ENCODE measurements at places on chromosomes 4 and X. TPM values are rescaled to one million over a fixed set of nuclear protein-coding genes. Genes with fewer than 3 reads are reported as not detected.

Gene LPAR4
- 0.08 TPM for total RNA-seq

Gene GABRQ
- not detected for total RNA-seq

DNA sequence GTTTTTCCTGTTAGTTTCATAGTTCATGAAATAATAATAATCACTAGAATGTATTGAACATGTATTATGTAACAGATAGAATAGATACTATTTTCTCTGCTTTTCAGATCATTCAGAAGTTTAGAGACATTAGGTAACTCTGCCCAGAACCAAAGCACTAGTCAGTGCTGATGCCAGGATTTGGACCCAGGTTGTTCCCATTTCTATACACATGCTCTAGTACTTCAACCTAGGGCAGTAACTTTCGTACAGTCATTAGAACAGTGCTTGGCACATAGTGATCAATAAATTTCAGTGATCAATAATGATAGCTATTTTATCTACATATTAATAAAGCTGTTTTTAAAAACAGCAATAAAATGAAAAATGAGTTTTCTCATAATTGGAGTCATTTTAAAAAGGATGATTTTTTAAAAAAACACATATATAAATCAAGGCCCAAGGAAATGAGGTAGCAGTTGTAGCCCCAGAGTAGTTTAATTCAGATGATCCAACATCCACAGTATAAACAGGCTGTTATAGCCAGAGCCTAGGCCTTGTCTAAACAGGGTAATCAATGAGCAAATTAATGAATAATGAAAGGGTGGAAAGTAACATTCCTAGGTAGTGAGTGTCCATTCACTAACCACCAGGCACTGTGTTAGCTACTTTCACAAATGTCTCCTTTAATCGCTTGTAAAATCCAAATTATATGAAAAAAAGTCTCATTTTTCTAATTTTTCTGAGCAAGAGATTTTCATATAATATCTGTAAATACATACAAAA is 25.6 kb downstream of the TXK start:
- no peak for DNase-seq

GRCh38 chrX:131778269-131779218 is 234.7 kb downstream of the OR13H1 start:
- DNase-seq, result no peak

GRCh38 chr4:85603437-85604336 is 128.7 kb downstream of the ARHGAP24 start:
- no peak for DNase-seq

DNA sequence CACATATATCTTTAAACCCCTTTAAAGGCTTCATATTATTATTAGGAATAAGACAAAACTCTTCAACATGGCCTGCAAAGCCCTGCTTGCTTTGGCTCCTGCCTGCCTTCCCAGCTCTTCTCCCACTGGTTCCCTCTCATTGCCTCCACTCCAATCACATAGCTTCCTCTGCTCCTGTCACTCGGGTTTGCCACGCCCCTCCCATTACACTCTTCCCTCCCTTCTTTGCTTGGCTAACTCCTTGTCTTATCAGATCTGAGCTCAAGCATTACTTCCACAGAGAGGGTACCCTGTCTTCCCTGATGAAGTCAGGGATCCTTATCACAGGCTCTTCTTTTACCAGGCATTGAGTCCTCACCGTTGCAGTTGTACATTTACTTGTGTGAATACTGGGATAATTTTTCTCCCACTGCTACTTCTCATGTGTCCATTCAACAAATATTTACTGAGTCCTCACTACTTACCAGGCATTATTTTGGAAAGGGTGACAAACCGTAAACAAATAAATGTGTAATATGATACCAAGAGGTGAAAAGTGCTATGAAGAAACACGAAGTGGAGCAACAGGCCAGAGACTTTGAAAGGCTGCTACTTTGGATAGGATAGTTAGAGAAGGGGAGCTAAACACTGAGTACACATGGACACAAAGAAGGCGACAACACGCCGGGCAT is 3.2 kb upstream of the VGLL1 start:
- DNase-seq, result no peak

DNA sequence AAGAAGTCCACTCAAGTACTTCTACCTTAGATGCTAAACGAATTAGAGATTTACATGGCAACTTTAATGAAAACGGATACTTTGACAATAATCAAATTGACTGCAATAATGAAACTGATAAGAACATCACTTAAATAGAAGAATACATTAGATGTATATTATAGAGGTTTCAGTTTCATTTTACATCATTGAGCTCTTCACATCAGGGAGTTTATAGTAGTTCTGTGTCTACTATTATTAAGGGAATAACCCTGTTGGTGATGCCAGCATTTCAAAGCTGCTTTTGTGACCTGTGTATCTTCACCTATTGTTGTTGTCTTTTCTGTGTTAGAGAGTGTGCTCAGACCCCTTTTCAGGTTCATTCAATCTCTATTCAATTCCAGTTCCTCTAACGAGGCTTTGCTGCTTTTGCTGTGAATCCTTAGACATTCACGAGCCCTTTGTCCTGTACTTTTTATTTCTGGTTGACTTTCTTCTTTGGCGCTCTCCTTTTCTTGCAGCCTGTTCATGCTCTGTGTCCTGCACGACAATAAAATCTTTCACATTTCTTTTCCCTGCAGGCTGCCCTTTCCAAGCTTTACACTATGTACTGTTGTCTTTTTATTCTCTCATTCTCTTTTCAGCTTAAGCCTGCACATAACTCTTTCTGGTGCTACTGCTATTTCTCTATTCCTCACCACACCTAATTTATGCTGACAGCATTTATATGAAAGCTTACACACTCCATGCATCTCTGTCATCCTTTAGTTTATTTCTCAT is 232.1 kb downstream of the CPE start:
- no peak for DNase-seq

Measured in activated CD4-positive, alpha-beta memory T cell treated with anti-CD3 and anti-CD28 coated beads, Interleukin-2, amount 10 ng/mL, durations not matched to agents 7 days and 5 days (primary cell).